ENCODE measurements at places on chromosomes 13 and 19. TPM values are rescaled to one million over a fixed set of nuclear protein-coding genes. Genes with fewer than 3 reads are reported as not detected.

SIGLECL1 gene
- total RNA-seq: not detected

SIX5 gene
- 10.1 TPM for total RNA-seq

ANGPTL8 gene
- total RNA-seq: not detected

EDNRB gene
- 12.5 TPM for total RNA-seq

C19orf67 gene
- total RNA-seq: not detected

TUBA3C gene
- total RNA-seq: not detected

SMIM44 gene
- total RNA-seq: not detected

HCST gene
- total RNA-seq: 0.86 TPM

CDC42EP5 gene
- 8.5 TPM for total RNA-seq

TINCR gene
- 0.57 TPM for total RNA-seq

TMEM255B gene
- total RNA-seq: 2.4 TPM

ZNF69 gene
- 3.1 TPM for total RNA-seq

KLK10 gene
- total RNA-seq: not detected

SYDE1 gene
- total RNA-seq: 26.5 TPM
